ENCODE measurements at places on chromosomes 2 and 18.
A peak's percentile ranks its signal among the peaks of the same experiment; 100 is the strongest.

DNA sequence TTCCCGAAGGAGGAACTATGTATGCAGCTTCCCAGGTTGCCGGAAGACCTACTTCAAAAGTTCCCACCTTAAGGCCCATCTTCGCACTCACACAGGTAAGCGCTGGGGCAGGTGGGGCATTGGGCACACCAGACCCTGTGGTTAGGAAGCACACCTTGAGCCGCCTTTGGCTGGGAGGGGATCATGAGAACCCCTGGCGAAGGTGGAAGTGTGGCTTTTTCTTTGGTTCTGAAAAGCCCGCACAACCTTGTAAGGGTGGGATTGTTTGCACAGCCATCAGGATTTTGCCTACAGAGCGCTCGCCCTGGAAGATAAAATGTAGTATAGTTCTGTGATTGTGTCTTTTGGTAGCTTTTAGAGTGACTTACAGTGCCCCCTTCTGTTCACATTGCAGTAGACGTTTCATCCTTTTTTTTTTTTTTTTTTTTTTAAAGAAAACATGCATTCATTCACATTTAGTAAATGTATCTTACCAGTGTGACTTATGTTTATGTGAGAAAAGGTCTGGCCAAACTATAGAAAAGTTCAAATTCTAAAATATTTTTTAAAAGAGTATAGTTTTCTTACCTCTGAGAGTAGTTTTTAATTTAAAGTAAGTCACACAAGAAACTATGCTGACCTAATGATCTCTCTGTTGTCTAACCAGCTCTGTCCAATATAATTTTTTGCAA, 5.3 kb downstream of the KLF11 start:
- no peak for DNase-seq

DNA sequence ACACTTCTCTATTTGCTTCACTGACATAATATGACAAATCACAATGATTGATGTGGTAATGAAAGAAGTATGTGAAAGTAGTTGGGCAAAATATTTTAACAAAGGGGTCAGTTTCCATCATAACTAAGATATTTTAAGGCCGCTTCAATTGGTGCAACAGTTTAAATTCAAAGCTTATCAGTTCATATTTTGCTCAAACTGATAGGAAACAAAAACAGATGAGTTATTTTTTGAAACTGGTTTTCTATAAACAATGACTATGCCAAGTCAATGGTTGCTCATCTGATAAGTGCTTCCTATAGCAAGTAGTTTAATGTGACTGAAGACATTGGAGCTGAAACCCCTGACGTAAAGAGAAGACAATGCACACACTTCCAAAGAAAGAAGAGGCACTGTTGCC, 1290.7 kb downstream of the SUCLG1 start:
- no peak for DNase-seq

- DNase-seq, result no peak
Measured at GRCh38 chr2:202335791-202336467, 40.2 kb upstream of the BMPR2 start.

DNA sequence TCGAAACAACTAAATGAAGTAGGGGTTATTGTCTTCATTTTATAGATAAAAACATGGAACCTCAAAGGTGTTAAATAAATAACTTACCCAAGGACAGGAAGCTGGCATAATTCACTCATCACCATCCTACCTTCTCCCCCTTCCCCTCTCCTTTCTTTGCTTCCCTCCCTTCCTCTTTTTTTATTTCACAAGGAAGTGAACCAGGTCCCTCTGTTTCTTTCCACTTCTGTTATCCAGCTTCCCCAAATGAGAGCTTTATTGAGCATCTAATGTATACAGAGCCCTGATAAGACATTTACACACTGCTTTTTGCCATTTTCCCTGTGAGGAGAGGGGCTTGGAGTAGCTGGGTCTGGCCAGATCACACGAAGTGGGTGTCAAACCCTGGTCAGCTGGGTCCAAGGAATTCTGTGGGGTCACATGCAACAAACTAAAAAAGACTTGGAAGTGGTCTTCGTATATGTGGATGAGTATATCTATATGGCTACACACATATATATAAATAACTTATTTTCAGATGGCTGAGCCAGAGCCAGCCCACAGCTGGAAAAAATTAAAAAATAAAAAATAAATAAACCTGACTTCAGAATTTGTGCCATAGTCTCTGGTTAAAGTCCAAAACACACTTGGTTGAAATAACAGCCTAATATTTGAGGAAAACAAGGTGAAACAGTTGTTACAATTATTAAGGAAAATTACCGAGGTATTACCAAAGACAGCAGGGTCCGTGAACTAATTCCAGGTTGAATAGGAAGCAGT, 49.3 kb upstream of the FOSL2 start:
- no peak for DNase-seq

- DNase-seq, result no peak
Measured at GRCh38 chr18:68314403-68314802, 400.5 kb downstream of the TMX3 start.

- no peak for DNase-seq
Measured at GRCh38 chr2:9105601-9106337, 100.8 kb upstream of the ASAP2 start.

DNA sequence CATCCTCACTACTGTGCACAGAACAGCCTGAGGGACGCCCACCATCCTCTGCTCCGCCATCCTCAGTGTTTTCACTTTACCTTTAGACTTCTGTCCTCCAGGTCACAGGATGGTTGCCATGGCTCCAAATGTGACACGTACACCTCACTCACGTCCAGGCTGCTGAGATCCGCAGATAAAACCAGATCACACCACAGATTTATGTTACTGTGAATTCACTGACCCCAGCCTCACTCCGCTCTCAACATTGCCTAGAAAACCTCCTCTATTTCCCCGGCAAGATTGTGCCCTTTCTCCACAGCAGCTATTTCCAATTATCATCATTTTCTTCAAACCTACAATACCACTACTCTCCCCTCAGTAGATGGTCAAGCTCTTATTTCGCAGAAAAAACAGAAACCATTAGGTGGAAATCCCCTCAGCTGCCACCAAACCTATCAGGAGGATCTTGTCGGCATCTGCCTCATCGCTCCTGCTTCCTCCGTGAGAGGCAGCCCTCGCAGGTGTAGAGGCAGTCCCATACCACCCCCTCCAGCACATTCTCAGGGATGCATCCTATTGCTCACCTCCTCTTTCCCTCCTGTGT, 49.8 kb upstream of the SLC1A4 start:
- no peak for DNase-seq

- no peak for DNase-seq
Measured at GRCh38 chr2:71078624-71079023, 10.2 kb downstream of the NAGK start.

DNA sequence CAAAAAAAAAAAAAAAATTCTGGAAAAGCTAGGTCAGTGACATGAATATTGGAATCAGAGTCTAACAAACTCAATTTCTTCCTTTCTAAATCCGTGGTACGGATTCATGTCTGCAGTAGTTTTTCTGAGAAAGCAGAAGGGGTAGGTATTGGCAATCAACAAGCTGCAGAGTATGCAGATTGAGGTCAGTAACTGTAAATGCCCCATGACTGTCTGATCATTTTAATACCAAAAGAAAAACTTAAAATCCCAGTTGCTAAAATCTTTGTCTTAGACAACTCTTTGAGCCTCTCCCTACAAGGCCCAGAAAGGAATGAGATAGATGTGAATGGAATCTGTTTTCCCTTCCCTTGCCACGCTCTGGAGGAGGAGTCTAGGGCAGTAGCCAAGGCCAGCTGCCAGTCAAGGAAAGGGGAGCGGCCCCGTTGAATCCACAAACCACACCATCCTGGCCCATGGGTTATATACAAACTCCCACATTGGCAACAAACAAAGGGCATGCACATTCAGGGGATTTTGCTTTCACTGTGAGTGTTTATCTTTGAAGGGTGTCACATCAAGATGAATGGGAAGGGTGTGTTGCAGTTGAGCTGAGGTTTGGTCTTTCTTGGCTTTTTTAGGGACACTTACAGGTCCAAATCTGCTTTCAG, 6.1 kb upstream of the CASP8 start:
- DNase-seq, result no peak

DNA sequence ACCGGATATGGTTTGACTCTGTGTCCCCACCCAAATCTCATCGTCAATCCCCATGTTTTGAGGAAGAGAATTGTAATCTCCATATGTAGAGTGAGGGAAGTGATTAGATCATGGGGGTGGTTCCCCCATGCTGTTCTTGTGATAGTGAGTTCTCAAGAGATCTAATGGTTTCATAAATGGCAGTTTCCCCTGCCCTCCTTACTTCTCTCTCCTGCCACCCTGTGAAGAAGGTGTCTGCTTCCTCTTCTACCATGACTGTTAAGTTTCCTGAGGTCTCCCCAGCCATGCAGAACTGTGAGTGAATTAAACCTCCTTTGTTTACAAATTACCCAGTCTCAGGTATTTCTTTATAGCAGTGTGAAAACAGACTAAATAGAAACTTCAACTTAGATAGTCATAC, 69.5 kb downstream of the SESTD1 start:
- DNase-seq, result no peak

GRCh38 chr18:76622651-76623050, 127.6 kb upstream of the ZNF516 start:
- DNase-seq, result no peak

DNA sequence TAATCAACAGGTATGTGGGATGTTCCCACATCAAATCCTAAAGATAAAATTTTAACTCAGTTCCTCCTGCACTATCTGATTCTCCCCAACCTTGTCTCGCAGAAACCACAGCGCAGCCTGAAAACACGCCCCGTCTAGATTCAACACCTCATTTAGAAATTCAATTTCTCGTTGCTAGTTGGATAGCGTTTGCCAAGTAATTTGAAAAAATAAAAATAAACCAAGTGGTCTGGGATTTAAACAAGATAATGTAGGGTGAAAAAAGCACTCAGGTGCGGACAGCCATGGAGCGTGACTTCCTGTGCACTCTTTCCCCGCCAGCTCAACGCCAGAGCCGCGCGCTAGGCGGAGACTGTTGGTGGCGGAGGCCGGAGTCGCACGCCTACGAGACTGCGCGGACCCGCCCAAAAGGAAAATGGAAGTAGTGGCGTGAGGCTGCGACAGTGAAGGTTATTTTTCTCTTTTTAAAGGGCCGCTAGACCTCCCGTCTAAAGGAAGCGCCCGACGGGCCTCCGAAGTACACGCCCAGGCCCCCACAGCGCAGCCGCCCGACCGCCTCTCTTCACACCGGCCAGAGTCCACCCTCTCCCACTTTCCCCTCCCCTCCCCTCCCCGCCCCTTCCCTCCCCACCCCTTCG, 615 bp upstream of the CCNT2 start:
- DNase-seq, result peak; percentile 85

- DNase-seq, result no peak
Measured at GRCh38 chr2:111904726-111905474, 6.5 kb downstream of the MERTK start.

GRCh38 chr2:127011231-127011661, 95.7 kb downstream of the BIN1 start:
- DNase-seq, result no peak

DNA sequence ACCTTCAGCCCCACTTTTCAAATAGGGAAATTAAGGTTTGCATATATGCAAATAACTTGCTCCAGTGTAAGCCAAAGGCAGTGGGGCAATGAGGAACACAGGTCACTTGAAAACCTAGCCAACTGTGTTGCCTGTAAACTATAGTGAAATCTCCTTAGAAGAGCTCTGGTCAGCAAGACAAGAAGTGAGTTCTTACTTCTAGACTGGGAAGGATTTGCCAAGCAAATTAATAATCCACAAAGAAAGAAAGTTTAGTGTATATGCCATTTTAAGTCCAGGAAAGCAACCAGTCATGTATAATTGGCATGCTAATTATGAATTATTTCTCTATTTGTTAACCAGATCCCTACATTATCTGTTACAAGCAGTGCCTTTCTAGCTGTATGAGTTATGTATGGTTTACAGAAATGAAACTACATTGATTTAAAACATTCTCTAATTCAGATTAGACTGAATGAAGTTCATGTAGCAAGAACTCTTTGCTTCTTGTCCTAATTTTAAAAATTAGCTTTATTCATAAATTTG, 129.9 kb downstream of the MTX2 start:
- DNase-seq, result no peak

DNA sequence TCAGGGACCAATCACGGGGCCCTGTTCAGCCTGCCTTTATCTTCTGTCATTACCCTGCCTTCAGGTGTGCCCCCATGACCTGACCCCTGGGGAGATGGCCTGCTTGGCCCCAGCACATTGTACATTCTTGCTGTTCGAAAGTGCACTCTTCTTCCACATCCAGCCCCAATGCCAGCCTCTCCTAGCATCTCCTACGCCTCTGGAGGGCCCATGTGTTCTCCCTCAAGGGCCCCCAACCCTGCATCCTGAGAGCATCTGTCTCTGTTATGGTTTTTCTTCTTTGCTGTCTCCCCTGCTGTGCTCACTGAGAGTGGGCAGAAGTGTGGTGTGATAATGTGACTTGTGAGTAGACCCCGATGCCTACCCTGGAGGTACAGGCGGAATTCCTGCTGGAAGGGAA, 41.5 kb upstream of the OTOS start:
- DNase-seq, result no peak

Measured in activated T-cell treated with anti-CD3 and anti-CD28 coated beads for 48 hours (primary cell).